ENCODE measurements at places on chromosomes 3 and 15.

DNA sequence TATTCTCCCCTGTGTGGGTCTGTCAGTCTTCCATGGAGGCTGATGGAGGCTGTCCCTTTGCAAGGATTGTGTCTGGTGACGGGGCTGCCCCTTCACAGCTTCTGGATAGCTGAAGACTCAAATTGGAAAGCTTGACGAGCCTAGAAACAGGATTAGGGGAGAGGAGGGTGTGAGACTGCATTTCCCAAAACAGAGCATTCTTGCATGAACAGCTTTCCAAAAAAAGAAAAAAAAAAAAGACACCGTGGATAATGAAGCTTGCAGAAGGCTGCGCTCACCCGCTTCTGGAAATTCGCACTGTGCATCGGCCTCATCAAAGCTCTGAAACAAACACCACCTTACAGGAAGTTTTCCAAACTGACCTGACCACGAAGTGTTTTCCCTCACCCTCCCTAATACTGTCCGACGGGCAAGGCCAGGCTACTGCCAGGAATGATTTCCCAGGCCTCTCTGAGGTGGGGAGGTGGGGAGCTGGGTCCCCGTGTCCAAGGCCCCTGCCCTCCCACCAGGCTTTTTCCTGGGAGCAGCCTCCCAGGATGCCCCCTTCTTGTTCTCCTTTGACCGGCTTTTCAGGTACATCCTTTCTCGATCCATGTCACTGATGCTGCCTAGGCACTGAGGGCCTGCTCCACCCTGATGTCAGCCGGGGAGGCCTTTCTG, 24.9 kb upstream of the MUC4 start:
- DNase-seq = no peak

GRCh38 chr3:116240261-116240660, 205.0 kb downstream of the LSAMP start:
- DNase-seq = no peak

DNA sequence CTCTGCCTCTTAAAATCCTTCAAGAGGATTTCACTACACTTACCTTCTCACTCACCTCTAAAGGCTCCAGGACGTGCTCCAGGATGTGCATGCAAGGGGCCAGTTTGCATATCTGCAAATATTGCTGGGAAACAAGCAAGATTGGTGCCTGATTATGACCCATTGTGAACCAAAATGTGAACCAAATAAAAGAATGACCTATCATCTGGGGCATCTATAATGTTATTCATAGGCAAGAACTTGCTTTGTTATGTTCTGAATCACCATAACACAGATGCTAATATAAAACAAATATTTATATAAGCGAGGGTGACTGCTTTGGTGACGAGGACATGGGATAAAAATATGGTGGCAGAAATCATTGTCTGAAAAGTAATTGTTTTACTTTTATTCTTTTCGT, 5.5 kb downstream of the IL12A start:
- no peak for DNase-seq

GRCh38 chr15:29135702-29136646, 133.6 kb downstream of the NSMCE3 start:
- no peak for DNase-seq

- DNase-seq = no peak
Observed at GRCh38 chr3:11413071-11413470, 140.9 kb downstream of the ATG7 start.

GRCh38 chr3:47780741-47781684, 680 bp downstream of the SMARCC1 start:
- peak; percentile 50 for DNase-seq

DNA sequence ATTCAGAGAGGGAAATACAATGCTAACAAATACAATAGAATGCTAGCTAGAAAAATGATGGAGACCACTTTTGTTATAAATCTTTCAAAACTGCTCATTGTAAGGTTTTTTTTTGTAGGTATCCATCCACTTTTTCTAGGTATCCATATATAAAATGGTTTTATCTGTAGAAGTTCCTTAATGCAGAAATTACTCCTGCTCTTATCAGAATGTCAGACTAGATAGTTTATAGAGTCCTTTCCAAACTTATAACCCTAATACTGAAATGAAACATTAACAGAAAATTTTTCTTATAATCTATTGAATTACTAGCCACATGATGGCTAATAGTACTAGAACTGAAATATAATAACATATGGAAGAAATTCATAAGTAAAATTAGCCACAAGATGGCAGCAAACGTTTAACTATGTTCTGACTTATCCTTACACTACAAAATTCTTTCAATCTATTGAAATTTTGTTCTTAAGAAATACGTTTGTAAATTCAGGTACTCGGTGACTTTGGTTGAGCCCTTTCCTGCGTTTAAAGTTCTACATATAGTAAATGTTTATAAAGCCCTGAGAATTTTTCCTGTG, 58.5 kb downstream of the ECT2 start:
- DNase-seq = no peak

DNA sequence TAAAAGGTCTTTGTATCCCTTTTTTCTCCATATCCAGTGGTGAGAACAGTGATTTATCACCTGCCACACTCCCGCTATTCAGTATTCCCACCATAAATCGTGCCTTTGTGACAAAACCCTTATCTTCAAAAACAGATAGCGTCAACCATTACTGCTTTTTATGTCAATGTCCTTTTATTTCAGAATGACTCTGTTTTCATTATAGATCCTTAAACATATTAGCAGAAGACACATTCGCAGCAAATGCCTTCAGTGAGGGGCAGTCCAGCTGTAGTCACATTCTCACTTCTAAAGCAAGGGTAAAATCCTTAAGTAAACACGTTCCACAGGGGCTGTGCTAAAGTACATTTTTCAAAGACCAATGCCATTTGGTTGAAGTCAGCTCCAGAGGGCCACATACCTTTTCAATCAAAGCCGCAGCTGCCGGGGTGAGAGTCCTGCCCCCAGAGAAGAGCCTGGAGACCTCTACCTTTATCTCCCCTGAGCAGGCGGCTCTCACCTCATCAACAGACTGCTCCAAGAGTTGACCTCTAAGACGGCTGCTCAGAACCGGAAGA, 53.4 kb downstream of the PDZRN3 start:
- no peak for DNase-seq

- no peak for DNase-seq
Observed at GRCh38 chr3:161148832-161149475, 43.8 kb upstream of the B3GALNT1 start.

DNA sequence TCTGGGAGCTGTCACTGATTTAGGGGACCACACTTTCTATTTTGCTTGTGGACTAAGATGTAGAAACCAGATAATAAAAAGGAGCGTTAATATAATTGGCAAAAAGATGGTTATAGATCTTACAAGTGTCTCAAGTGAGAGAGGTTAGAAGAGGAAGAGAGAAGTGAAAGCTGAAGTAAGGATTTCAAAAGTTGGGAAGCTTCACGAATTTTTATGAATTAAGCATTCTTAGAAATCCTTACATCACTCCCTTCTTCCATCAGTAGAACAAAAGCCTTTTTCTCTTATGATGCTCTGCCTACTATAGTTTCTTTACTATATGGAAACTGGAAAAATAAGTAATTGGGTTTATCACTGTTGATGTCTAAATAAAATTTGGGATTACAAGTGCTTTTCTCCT, 146.5 kb downstream of the FNDC3B start:
- DNase-seq = no peak

DNA sequence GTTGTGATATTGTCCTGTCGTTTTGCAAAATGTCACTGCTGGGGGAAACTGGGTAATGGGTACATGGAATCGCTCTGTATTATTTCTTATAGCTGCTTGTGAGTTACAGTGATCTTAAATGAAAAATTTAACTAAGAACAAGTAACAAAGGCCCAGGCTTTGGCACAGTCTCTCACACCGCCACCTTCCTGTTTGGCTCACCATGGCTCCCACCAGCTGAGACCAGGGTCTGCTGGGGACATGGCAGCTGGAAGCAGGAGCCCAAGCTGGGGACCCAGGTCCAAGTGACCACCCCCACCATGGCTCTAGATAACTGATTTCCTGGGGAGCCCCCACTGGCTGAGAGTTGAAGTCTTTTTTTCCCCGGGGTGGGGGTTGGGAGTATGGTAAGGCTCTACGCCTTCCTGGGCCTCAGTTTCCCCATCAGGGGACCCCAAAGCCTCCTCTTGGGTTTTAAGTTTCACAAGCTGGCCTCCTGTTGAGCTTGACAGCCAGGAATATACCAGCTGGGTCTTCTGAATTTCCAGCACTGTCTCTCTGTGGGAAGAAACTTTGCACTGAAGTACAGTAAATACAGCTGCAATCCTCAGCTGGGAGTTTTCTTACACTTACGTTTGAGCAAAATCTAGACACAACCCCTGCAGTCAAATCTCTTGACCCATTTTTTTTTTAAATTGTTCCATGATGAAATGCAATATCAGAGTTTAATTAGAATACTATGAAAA, 26.1 kb downstream of the ABTB1 start:
- DNase-seq = no peak

DNA sequence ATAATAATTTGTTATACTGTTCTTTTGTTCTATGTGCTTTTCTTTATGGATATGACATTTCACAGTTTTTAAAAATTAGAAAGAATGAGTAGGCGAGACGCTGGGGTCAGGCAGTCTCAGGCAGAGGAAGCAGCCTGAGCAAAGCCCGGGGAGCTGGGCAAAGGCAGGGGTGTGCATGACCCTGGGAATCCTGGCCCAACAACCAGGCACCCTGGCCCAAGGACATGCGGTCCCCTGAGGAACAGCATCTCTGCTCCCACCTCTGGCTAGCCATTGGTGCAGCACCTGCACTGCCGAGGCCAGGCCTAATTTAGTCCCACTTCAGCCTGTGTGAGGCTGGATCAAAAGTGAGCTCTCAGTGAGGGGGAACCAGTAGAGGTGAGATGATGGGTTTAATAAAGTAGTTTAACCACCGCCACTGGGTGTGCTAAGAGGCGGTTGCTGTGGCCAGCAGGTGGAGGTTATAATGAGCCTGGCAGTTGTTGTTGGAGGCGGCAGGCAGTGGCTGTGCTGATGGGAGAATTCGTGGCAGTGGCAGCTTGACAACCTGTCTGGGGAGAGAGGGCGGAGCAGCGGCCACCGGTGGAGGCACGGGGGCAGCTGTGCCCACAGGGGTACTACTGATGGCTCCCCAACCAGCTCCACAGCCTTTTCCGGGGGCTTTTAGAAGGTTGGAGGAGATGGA, 41.5 kb downstream of the PRKCD start:
- no peak for DNase-seq

GRCh38 chr15:67186688-67187087, 67.8 kb downstream of the AAGAB start:
- DNase-seq = no peak

GRCh38 chr15:68023307-68024101, 30.6 kb upstream of the PIAS1 start:
- DNase-seq = no peak

- DNase-seq = no peak
Observed at GRCh38 chr3:56667973-56668579, 15.0 kb downstream of the TASOR start.

DNA sequence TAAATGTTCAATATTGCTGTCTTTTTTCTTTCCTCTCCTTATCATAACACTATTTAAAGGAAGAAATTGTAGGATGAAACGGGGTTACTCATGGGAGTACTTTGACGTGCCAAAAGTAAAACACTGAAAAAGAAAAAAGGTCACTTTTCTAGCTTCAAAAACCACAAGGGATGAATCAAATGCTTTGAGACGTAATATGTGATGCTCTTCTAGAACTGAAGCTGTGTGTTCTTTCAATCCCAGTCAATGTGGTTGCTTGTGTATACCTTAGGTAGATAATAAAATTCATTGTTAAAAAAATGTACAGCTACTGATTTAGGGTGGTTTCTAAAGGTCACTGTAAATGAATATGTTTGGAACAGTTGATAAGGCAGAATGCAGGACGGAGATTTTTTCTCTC, 538.8 kb upstream of the ZNF717 start:
- no peak for DNase-seq

- DNase-seq = no peak
Observed at GRCh38 chr3:38564631-38565338, 68.6 kb downstream of the EXOG start.

DNA sequence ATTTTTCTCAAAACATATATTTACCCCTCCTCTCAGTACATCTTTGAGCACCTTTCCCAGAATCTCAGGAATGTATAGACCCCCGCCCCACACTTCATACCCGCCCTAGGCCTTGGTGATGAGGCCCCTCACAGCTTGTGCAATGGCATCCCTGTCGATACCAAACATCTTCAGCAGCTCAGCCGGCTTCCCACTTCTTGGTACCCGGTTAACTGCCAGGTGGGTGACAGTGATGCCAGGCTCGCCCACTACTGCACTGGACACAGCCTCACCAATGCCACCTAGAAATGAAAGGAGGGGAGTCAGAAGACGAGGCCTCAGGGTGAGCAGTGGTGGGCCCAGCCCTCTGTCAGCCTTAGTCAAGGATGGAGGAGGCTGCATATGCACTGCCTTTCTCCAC, 30.2 kb downstream of the TKT start:
- DNase-seq = no peak

DNA sequence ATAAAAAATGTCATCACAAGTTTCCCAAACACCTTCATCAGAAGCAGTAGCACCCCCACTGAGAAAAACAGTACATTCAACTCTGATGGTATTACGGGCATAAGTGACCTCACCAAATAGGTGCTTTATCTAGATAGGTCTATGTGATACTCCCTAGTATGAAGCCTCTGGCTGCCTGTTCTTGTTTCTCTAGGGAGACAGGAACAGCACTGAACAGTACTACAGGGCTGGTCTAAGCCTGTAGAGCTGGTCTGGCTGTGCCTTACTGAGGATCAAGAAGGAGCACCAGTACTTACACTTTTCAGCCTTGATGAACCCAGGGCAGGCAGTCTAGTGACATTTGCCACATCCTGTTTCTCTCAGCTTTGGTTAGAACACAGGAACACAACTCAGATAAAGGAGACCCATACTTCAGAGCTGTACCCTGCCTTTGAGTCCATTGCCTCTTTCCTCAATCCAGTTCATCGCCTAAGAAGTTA, 35.9 kb downstream of the OXNAD1 start:
- peak; percentile 78 for DNase-seq

- no peak for DNase-seq
Observed at GRCh38 chr3:124520970-124521369, 209.3 kb upstream of the UMPS start.

GRCh38 chr3:161941891-161942290, 445.3 kb downstream of the OTOL1 start:
- no peak for DNase-seq

DNA sequence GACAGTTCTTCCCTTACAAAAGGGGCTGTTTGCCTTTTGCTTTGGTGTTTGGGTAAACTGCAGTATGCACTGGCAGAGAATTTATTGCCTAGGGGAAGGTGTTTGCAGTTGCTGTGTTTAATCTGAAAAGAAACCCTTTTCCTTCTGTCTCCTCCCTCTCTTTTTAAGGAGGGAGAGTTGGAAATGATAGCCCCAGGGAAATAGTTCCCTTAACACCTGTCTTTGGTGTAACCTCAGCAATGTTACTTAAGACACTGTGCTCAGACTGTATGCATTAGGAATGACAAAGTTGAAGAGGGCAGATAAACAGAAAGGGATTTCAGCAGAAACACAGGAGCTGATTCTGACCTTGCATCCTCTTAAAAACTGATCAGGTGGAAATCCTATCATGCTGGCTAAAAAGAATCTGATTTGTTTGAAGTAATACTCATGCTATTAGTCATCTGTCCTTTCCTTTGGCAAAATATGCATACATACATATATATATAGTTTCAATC, 125.4 kb downstream of the TP63 start:
- DNase-seq = no peak

- DNase-seq = no peak
Observed at GRCh38 chr3:312911-313310, 116.3 kb downstream of the CHL1 start.

Data from thymus (tissue), 14 donors.